Activated CD4-positive, alpha-beta memory T cell treated with anti-CD3 and anti-CD28 coated beads, Interleukin-2, amount 10 ng/mL, durations not matched to agents 7 days and 5 days (primary cell): ENCODE measurements at places on chromosomes 4 and X. TPM values are rescaled to one million over a fixed set of nuclear protein-coding genes. Genes with fewer than 3 reads are reported as not detected.
A peak's percentile ranks its signal among the peaks of the same experiment; 100 is the strongest.

The ZDHHC9 gene
- total RNA-seq = 5.8 TPM

GRCh38 chr4:7757501-7758471 lies 181.9 kb downstream of the AFAP1 start:
- no peaks in the 10 kb centered on the region for H3K27me3 ChIP-seq
- H3K36me3 ChIP-seq = no peaks in the 10 kb centered on the region
- DNase-seq = no peak
- H3K27ac ChIP-seq = peak overlapping the region; percentile 84

GRCh38 chr4:134906404-134907023 lies 704.9 kb upstream of the PABPC4L start:
- no peak overlapping the region for H3K27ac ChIP-seq
- H3K36me3 ChIP-seq = no peaks in the 10 kb centered on the region

GRCh38 chrX:52995987-52996331 lies 37.6 kb upstream of the FAM156A start:
- H3K4me3 ChIP-seq = peak overlapping the region; percentile 94
- H3K27me3 ChIP-seq = no peaks in the 10 kb centered on the region
- peak overlapping the region; percentile 97 for H3K27ac ChIP-seq
- no peaks in the 10 kb centered on the region for H3K36me3 ChIP-seq
- peaks cover 25% of the 10 kb centered on the region for H3K4me1 ChIP-seq
- DNase-seq = no peak

DNA sequence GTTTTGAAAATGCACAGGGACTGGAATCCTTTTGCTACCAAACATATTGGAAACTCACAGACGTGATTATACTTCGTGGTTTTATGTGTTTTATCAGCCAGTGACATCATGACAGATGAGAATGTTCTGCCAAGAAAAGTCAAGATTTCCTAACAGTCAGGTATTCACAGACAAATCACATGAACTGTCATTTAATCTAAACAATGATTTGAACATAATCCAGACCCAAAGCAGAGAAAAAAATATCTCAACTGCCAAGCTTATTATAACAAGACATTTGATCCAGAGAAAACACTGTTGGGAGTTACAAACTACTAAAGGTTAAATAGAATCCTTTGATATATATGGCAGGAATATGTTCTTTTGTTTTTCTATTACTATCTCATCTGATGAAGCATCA lies 635.9 kb upstream of the FRG1 start:
- DNase-seq = no peak
- H3K27me3 ChIP-seq = no peaks in the 10 kb centered on the region
- no peak overlapping the region for H3K4me3 ChIP-seq
- no peaks in the 10 kb centered on the region for H3K36me3 ChIP-seq

The SMIM10L2A gene
- total RNA-seq = 0.33 TPM

The ZAR1 gene
- not detected for total RNA-seq

DNA sequence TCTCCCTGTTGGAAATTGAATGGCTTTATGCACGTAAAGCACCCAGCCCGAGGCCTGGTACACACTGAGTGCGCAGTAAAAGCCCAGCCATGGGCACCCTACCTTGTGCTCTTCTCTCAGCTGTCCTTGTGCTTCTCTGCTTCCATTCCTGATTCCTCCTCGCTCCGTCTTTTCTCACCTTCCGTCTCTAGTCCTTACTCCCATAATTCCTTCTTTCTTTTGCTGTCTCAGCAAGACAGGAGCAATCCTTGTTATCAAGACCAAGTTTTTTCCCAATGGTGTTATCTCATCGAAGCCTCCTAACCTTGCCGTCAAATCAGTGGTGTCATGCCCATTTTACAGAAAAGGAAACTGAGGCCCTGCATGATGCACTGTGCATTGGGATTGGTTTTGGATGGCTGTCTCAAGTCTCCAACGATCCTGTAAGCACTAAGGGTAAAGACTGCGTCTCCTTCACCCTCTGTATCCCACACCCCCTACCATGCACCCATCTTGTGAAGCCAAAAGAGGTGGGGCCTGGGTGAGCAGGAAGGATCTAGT lies 30.1 kb downstream of the CYTL1 start:
- H3K36me3 ChIP-seq = no peaks in the 10 kb centered on the region
- DNase-seq = no peak
- no peaks in the 10 kb centered on the region for H3K4me1 ChIP-seq
- no peak overlapping the region for H3K27ac ChIP-seq
- H3K27me3 ChIP-seq = no peaks in the 10 kb centered on the region

The SYP gene
- 1.1 TPM for total RNA-seq

The TECRL gene
- not detected for total RNA-seq

DNA sequence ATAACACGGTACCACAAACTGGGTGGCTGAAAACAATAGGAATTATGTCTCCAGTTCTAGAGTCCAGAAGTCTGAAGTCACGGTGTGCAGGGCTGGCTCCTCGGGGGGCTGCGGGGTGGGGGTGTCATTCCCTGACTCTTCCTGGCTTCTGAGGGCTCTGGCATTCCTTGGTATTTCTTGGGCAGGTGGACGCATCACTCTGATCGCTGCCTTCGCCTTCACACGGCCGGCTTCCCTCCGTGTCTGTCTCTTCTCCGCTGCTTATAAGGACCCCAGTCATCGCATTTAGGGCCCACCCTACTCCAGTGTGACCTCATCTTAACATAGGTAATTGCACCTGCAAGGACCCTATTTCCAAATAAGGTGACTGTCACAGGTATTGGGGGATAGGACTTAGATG lies 134.6 kb downstream of the CPZ start:
- H3K27me3 ChIP-seq = no peaks in the 10 kb centered on the region
- no peaks in the 10 kb centered on the region for H3K4me1 ChIP-seq
- H3K36me3 ChIP-seq = no peaks in the 10 kb centered on the region
- H3K4me3 ChIP-seq = no peak overlapping the region
- peak; percentile 4 for DNase-seq
- no peak overlapping the region for H3K27ac ChIP-seq

DNA sequence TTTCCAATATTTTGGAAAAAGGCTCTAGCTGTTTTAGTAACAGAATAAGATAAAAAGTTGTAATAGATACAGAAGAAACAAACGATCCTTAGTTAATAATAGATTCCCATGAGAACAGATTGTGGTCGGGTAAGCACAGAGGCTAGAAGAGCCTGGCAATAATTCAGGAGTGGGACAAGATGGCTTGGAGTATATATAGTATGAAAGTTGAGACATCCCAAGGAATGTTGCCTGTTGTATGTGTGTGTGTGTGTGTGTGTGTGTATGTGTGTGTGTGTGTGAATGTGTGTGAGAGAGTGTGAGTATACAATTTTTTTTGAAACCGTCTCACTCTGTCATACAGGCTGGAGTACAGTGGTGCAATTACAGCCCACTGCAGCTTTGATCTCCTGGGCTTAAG lies 150.7 kb downstream of the PDGFC start:
- no peak overlapping the region for H3K27ac ChIP-seq
- H3K36me3 ChIP-seq = no peaks in the 10 kb centered on the region
- H3K27me3 ChIP-seq = no peaks in the 10 kb centered on the region
- no peaks in the 10 kb centered on the region for H3K4me1 ChIP-seq
- no peak for DNase-seq

- H3K27ac ChIP-seq = no peak overlapping the region
- no peak for DNase-seq
- H3K4me3 ChIP-seq = no peak overlapping the region
- peaks cover 5% of the 10 kb centered on the region for H3K4me1 ChIP-seq
- peaks cover 3% of the 10 kb centered on the region for H3K27me3 ChIP-seq
- no peaks in the 10 kb centered on the region for H3K36me3 ChIP-seq
Measured at GRCh38 chrX:46777971-46778810, 19.3 kb upstream of the SLC9A7 start.

- DNase-seq = no peak
- peaks cover 74% of the 10 kb centered on the region for H3K4me1 ChIP-seq
- H3K27me3 ChIP-seq = no peaks in the 10 kb centered on the region
Measured at GRCh38 chr4:2814627-2815270, 21.9 kb downstream of the SH3BP2 start.

DNA sequence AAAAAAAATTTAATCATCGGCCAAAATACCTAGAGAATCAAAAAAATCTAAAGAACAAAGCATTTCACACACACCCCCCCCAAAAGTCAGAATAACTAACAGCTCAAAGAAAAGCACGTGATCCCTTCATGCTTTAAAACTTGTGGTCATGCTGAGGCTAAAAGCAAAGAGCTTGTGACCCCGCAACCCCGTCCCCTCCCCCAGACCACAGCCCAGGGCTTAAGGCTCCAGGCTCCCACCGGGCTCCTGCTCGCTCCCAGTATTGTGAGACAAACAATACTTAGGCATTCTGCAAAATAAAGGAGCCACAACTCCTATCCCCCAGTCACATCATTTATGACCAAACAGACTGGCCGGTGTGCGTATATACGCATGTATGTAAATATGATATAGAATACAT lies 62.1 kb upstream of the CCDC160 start:
- no peak for DNase-seq
- H3K27ac ChIP-seq = no peak overlapping the region
- no peak overlapping the region for H3K4me3 ChIP-seq
- peaks cover 23% of the 10 kb centered on the region for H3K4me1 ChIP-seq
- H3K36me3 ChIP-seq = peaks cover 23% of the 10 kb centered on the region
- peaks cover 11% of the 10 kb centered on the region for H3K27me3 ChIP-seq

- H3K27ac ChIP-seq = no peak overlapping the region
- no peaks in the 10 kb centered on the region for H3K27me3 ChIP-seq
- H3K36me3 ChIP-seq = no peaks in the 10 kb centered on the region
- no peak overlapping the region for H3K4me3 ChIP-seq
- DNase-seq = no peak
Measured at GRCh38 chrX:126300401-126300800, 134.3 kb upstream of the DCAF12L2 start.

- H3K4me1 ChIP-seq = peaks cover 62% of the 10 kb centered on the region
- no peak for DNase-seq
- no peak overlapping the region for H3K27ac ChIP-seq
- peaks cover 23% of the 10 kb centered on the region for H3K36me3 ChIP-seq
Measured at GRCh38 chr4:926538-926937, 5.6 kb downstream of the GAK start.

The TLR1 gene
- 11.7 TPM for total RNA-seq

The STATH gene
- total RNA-seq = not detected

The ARSJ gene
- not detected for total RNA-seq

- H3K4me3 ChIP-seq = no peak overlapping the region
- H3K27ac ChIP-seq = no peak overlapping the region
- no peak for DNase-seq
Measured at GRCh38 chr4:27692158-27692557, 831.5 kb downstream of the STIM2 start.

The STARD8 gene
- total RNA-seq = 3.7 TPM

The KLF8 gene
- 13.1 TPM for total RNA-seq

DNA sequence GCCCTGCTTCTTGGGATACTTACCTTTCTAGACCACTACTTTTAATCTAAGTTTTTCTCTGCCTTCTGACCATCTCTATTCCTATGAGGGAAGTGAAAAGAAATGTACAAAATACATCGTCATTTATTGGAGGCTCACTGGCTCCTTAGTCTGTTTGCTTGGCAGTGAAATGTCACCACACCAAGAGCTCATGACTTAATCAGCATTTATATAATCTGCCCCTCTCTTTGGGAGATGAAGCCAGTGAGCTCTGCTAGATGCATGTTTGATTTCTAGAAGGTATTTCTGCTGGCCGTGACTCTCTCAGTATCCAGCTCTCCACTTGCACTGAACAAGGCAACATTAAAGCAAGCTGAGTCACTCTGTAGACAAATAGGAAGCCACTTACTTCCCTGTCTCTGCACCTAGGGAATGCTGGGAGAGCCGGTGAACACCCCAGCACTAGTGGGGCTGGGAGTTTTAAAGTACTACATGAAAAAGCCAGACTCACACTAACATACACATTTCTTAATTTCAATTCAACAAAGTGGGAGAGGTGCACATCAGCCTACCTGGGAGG lies 79.1 kb downstream of the MID1IP1 start:
- no peaks in the 10 kb centered on the region for H3K36me3 ChIP-seq
- no peaks in the 10 kb centered on the region for H3K27me3 ChIP-seq
- no peak overlapping the region for H3K27ac ChIP-seq
- H3K4me3 ChIP-seq = no peak overlapping the region

DNA sequence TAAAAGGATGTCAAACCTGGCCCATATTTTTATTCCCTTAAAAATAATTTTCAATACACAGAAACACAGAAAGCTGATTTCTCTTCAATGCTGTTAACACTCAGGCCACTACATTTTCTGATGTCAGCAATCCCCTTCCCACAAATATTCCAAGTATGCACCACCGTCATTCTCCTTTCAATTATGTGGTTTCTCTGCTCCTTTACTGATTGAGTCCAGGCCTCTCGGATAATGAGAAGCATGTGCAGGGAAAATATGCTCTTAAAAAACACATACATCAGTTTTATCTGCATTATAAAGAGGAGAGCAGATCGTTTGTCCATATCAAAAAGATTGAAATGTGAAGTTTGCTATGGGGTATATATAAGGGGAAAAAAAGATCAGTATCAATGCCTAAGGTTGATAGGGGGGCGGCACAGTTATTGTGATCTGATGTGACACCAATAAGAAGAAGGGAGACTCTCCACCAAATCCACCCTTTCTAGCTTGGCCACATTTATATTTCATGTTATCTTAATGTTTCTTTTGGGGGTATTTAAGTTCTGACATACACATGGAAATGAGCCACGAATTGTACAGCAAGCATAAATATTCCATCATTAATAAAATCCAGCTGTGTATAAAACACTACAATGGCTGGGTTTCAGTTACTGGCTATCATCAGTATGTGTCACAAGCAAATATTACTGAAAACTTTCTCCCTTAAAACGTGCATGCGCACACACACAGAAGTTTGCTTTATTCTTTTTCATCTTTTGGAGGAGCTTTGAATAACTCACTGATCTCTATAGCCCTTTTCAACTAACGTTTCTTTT lies 6.4 kb downstream of the AMOT start:
- no peaks in the 10 kb centered on the region for H3K36me3 ChIP-seq
- H3K4me1 ChIP-seq = no peaks in the 10 kb centered on the region
- H3K27me3 ChIP-seq = peaks cover 3% of the 10 kb centered on the region
- no peak overlapping the region for H3K4me3 ChIP-seq

- DNase-seq = no peak
- no peak overlapping the region for H3K27ac ChIP-seq
- H3K27me3 ChIP-seq = no peaks in the 10 kb centered on the region
- H3K4me1 ChIP-seq = peaks cover 3% of the 10 kb centered on the region
Measured at GRCh38 chrX:20032201-20032600, 41.3 kb upstream of the BCLAF3 start.

The UXT gene
- total RNA-seq = 162 TPM

DNA sequence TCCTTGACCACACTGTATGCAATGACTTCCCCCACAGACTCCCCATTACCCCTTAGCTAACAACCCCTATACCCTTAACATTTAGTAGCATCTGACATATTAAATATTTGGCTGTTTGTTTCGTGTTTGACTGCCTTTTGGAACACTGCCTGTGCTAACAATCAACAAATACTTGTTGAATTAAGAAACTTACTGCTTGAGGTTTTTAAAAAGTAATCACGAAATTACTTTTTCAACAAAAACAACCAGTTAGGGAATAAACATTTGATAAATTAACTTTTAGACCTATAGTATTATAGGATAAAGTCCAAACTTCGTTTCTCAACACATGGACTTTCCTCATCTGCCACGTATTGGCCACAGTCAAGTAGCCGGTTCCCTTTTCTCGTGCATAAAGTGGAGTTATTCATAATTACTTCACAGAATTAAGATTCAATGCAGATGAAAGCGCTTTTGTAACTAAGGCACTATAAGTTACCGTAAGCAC lies 555 bp upstream of the ELMOD2 start:
- peak overlapping the region; percentile 52 for H3K27ac ChIP-seq
- peak overlapping the region; percentile 81 for H3K4me3 ChIP-seq
- H3K4me1 ChIP-seq = peaks cover 21% of the 10 kb centered on the region
- no peaks in the 10 kb centered on the region for H3K27me3 ChIP-seq

GRCh38 chr4:181030961-181031360 lies 1212.2 kb upstream of the TENM3 start:
- no peak overlapping the region for H3K27ac ChIP-seq
- H3K36me3 ChIP-seq = no peaks in the 10 kb centered on the region
- no peaks in the 10 kb centered on the region for H3K27me3 ChIP-seq
- no peak for DNase-seq
